ENCODE measurements at places on chromosomes 6 and 20.

DNA sequence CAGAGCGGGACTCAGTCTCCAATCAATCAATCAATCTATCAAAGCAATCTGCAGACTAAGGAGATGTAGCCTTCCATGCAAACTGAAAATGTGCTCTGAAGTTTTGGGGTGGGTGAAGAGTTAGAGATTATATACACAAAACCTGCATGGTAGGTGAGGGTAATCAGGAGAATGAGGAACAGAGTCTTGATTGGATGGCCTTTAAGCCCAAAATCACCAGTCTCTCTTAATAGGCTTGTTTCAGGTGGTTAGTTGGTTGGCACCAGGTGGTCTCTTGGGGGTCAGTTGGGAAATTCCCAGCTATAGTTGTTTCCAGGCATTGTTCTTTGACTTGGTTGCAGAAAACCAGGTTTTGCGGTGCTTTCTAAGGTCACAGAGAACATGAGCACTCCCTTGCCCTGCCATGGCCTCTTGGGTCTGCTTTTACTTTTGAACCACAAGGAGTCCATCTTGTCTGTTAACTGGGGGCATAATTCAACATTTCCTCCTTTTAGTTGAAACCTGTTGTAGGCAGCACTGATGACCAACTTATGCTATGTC lies 33.3 kb upstream of the EIF2S2 start:
- DNase-seq = no peak

- no peak for DNase-seq
Measured at GRCh38 chr6:149217466-149217888, 100.0 kb upstream of the TAB2 start.

GRCh38 chr20:31581391-31581790 lies 23.7 kb upstream of the ID1 start:
- no peak for DNase-seq

GRCh38 chr6:87755708-87756671 lies 54.0 kb upstream of the AKIRIN2 start:
- DNase-seq = no peak

- no peak for DNase-seq
Measured at GRCh38 chr20:24935140-24935539, 13.9 kb upstream of the CST7 start.

DNA sequence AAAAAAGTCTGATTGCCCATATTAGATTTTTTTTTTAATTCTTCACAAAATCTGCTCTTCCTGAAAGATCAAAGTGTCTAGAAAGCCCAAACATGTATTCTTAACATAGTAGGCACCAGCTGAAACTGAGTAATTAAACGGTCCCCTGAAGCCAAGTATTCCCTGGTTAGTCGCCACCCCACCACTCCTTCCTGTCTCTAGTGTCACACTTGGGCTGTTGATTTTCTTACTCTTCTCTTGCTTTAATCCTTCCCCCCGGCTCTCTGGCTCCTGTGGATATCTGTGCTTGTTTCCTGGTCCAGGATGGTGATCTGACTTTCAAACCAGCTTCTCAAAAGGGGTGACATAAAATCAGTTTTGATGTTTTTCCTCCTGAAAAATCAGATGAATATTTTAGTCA lies 162.9 kb downstream of the QKI start:
- DNase-seq = no peak

DNA sequence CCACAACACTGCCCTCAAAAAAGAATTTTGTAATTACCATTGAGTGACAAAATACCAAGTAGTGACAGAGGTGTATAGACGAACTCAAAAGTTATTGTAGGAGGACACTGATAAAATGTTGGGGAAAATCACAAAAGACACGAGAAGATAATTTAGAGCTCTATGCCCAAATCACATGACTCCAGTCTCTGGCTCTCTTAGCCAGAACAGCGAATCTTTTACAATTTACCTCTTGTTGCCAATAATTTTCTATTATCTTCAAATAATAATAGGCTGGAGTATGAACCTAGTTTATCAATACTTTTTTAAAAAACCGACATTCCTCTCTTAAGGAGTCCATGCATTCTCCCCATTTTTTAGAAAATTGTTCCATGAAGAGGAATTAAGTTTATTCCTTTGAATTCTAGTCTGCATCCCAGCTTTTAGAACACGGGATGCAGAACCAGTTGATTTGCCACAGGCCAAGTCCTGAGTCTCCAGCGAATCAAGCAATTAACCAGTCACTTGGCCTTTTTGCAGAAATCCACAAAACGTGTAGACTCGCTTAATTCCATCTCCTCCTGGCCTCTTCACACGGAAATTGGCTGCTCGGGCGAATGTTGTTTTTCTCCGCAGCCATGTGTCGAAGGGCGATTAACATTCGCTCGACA lies 507 bp upstream of the RIPPLY2 start:
- DNase-seq = no peak

DNA sequence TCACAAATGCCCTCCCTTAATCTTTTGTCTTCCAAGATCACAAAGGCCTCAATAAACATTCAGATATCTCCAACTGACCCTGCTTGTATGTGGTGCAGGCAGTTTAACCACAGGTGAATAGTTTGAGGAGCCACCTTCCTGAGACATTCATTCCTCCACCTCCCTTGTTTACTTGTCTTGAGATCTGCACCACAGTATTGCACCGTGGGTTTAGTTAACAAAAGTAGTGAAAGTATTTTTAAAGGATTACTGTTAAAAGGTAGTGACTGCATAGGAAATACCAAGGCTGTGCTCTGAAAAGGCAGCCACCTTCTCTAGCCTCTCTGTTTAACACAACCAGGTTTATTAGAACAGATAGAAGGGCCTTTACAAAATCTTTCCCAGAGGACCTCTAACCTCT lies 46.5 kb downstream of the SESN1 start:
- DNase-seq = no peak

DNA sequence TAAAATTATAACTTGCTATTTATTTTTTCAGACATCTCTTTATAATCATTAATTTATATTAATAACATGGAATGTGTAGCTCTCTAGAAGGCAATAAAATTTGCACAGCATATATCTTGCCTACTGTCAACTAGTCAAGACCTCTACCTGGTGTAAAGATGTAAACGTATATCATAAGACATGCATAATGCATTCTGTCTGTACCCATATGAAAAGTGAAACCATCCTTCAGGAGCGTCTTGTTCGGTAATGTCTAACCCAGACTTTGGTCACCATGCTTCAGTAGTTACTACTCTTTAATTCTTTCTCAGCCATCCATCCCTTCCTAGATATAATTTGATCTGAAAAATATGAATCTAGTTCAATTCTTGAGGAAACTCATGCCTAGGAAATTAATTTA lies 21.0 kb downstream of the CEP43 start:
- no peak for DNase-seq

DNA sequence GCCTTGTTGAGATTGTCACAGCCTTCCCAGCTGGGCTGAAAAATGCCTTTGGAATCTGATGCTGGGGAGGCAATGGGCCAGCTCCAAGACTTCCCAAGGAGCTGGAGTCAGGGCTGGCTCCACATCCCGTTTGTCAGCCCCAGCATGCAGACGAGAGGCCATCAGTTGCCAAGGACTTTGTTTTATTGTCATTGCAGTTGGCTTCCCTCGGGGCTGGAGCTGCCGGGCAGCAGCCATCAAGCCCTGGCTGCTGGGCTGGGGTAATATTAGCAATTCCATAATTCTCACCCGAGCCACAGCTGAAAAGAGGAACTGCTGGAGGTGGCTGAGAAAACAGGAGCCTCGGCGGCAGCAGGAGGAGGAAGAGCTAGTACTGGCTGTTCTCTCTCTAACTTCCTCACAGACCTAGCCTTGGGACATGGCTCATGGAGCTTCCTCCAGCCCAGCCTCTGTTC lies 182.5 kb downstream of the CDC5L start:
- DNase-seq = no peak

DNA sequence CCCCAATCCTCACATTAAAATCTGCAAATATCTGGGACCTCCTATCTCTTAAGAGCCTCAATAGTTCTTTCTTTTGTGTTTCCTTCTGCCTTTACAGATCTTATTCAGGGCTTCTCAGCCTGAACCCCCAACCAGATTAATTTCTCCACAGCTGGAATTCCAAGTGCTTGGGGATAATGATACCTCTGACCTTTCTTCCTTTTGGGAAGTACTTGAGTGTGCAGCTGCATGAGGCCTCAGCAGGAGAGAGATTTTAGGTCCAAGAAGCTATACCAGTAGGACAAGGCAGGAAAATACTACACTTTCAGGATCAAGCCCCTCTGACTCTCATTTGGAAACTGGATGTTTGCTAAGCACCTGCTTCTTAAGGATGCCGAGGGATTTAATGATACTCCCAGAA lies 2.6 kb downstream of the PHF20 start:
- DNase-seq = no peak

DNA sequence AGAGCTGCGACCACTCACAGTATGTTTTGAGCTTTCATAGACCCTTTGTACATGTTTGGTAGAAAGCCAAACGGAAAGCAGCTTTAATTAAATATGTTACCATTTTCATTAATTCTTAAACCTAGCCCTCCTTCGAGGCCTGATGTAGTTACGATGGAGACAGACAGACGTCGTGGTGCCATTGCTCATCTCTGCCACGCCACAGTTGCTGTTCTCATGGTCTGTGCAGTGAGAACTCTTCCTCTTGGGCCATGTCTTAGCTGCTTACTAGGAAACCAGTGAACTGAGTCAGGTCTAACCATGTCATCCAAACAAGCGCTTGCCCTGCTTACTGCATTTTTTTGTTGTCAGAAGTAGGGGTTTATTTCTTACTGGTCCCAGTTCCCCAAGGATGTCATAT lies 62.8 kb downstream of the SNX9 start:
- no peak for DNase-seq

GRCh38 chr6:48075181-48075580 lies 35.8 kb downstream of the PTCHD4 start:
- DNase-seq = no peak

- DNase-seq = no peak
Measured at GRCh38 chr6:149563203-149563927, 2.8 kb upstream of the GINM1 start.

DNA sequence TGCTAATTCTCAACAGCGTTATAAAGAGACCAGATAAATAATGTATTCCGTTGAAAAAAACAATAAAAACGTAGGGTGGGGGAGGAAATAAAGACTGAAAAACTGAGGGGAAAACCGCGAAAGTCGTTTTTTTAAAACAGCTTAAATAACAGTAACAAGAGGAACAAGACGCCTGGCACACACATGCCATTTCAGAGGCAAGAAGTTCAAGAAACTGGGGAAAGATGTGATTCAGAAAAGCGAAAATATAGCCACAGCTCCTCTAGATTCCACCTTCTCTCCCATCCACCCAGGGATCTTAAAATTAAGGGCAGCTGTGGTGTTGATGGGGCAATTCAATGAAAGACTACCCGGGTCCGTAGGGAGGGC lies 1.3 kb downstream of the EPB41L2 start:
- DNase-seq = no peak

DNA sequence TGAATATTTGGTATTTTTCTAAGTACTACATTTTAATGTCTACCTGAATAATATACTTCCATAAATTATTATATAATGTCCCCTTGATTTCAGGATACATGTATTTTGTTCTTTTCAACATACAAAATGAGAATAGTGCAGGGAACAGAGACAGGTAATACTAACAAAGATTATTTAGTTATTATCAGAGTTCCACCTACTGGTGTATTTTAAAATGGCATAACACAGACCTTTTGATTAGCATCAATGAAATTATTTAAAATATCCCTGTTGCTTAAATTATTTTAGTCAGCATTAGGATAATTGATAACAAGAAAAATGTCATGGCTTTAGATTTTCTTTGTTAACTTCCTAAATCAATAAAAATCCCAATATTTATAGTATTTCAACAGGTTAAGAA lies 184.0 kb downstream of the PRDM13 start:
- no peak for DNase-seq

- no peak for DNase-seq
Measured at GRCh38 chr20:41141153-41141815, 3.9 kb downstream of the PLCG1 start.

DNA sequence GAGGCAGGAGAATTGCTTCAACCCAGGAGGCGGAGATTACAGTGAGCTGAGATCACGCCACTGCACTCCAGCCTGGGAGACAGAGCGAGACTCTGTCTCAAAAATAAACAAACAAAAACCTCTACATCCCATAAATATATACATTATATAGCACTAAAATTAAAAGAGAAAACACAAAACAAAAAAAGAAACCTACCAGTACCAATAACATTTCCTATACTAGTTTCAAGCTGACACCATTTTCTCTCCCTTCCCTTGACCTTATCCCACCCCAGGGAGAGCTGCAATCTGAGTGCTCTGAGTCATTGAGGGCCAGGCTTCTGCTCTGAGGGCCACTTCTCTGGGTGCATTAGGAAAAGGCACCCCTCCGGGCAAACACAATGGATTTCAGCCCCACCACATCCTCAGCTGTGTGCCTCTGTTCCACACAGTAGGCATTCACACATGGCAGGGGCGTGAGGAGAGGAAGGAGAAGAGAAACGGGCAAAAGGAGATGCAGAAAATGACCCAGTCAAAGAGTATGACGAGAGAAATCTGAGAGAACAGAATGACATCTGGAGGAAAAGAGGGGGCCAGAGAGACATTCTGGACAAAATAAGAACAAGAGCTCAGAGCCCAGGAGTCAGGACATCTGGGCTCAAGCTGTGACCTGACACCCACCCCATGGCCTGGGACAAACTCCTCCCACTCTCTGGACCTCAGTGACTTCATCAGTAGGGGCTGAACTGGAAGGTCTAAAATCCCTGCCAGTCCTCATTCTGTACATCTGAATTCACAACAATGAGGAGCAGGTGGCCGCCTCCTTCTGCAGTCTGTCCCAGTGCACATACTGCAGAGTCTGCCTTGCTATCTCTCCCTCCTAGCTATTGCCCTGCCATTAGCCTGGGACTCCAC lies 18.2 kb downstream of the TRIM26 start:
- no peak for DNase-seq

DNA sequence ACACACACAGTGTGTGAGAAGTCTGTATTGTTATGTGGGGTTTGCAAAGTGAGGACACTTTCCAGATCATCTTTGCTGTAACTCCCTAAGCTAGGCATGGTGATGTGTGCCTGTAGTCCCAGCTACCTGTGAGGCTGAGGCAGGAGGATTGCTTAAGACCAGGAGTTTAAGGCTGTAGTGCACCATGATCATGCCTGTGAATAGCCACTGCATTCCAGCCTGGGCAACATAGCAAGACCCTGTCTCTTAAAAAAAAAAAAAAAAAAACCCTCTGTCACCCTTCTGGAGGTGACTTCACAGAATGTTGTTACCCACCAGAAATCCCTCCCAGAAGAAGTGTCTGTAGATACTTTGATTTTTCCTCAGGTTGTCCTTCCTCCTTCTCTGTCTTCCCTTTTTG lies 14.9 kb downstream of the CASS4 start:
- DNase-seq = no peak

DNA sequence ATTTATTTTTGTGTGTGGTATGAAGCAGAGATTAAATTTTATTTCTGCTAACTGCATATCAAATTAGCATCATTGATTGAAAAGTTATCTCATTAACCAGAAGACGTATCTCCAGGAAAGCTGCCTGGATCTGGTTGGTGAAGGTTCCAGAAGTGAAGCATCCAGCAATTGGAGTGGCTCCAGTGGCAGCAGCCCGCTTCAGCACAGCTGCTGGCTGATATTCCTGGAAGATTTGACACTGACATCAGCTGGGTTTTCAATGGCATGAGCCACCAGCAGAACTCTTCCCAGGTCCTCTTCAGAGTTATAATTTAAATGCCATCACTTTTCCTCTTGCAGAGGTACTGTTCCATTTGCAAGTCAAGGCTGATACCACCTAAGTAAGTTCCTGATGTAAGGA lies 363.5 kb downstream of the BCKDHB start:
- DNase-seq = no peak

Data from stimulated activated CD8-positive, alpha-beta memory T cell treated with anti-CD3 and anti-CD28 coated beads, Interleukin-15, amount 100 ng/mL, for 1 hour (primary cell).